Renal cortex interstitium (tissue), 15 donors: ENCODE measurements at places on chromosomes 3 and 15. TPM values are rescaled to one million over a fixed set of nuclear protein-coding genes. Genes with fewer than 3 reads are reported as not detected.
A peak's percentile ranks its signal among the peaks of the same experiment; 100 is the strongest.

GRCh38 chr15:65801229-65801805, 9.2 kb upstream of the DENND4A start:
- DNase-seq = no peak

- DNase-seq = no peak
Observed at GRCh38 chr15:84657748-84658079, 285 bp downstream of the NMB start.

AADACL2 gene
- not detected for polyA plus RNA-seq

GRCh38 chr3:69121950-69122349, 445 bp downstream of the LMOD3 start:
- no peak for DNase-seq

DNA sequence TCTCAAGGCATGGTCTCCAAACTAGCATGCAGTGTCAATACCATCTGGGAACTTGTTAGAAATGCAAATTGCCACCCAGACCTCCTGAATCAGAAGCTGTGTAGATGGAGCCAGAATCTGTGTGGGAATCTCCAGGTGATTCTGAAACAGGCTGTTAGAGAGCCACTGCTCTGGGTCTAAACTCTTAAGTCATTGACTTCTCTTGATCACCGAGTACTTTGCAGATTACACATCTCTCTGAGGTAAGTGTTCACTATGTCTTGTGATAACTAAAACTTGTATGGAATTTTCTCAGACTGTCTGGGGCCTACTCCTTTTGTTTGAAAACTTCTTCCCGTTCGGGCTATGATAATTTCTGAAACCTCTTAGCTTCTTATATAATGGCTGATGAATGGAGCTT, 315.6 kb downstream of the EDEM1 start:
- no peak for DNase-seq

DNA sequence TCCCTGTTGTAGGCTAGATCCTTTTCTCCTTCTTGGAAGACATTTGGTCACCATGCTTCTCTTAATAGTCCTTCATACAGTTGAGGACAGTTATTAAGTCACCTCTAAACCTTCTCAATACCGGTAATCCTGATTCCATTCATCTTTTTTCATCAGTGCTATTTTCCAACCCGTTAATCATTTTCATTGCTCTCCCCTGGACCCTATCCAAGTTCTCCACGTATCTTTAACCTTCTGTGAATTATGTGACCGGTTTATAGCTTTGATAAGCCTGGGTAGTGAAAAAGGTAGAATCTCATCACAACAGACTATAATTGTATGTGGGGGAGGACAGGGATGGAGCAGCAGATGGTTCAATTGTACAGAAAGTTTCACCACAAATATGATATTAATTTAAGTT, 168.5 kb downstream of the MECOM start:
- no peak for DNase-seq

GRCh38 chr15:88209111-88209510, 47.4 kb downstream of the NTRK3 start:
- no peak for DNase-seq

DNA sequence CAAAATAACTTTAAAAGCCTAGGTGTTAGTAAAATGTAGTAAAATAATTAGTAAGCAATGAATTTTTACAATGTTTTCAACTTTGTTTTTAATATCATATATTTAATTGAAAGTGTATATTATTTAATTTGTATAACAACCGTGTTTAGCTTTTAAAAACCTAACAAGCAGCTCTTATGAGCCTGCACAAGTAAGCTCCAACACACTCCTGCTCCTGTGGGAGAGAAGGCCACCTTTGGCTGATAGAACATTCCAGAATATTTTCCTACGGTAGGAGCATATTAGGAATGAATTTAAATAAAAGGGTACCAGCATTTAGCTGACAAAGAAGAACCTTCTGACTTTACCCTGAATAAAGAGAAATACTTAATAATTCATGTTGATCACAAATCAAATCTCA, 40.3 kb upstream of the TM4SF1 start:
- DNase-seq = no peak

TPRG1 gene
- 0.56 TPM for polyA plus RNA-seq

DNA sequence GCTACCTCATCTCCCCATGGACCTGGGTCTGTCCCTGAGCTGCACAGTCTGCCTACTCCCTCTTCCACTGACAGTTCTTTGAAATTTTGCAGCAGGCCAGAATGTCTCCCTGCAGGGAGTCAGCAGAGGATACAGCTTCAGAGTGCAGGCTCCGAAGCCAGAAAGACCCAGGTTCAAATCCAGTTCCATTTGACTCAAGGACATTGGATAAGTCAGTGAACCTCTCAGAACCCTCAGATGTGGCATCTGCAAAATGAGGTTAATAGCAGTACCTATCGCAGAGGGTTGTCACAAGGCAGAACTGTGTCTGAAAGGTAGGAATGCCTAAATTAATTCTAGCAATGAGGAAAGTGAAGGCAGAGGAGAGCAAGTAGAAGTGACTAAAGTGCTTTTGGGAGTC, 244.4 kb upstream of the TRIM42 start:
- DNase-seq = no peak

HDC gene
- polyA plus RNA-seq = 0.42 TPM

DNA sequence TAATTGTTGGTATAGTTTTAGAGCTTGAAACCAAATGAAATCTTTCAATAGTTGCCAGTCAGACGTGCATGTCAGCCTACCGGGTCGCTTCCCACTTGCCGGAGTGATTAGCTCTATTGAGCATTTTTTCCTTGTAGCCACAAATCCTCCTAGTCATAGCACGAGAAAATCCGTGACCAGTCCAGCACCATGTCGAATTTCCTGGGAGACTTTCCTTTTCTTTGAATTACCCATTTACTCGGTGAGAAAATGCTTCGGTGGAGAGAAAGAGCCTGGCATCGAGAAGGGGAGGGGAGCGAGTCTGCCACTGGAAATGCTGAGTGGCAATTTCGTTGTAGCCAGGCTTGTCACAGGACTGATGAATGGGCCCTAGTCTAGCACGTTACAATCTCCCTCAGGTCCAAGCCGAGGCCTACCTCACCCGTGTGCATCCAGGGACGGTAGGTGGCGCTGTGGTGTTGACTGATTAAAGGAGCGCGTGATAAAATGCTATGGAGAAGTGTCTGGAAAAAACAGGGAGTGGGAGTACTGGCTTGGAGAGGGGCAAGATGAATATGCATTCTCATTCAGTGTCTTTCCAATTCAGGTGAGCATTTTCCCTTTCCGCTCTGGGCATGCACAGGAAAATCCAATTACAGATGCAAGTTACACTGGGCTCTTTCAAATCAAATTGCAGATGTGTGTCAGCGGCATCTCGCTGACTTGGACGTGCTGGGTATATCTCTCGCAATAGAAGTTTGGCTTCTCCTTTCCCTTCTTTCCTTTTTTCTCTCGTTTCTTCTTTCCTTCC, 238.8 kb downstream of the EDEM1 start:
- peak; percentile 85 for DNase-seq

ANKUB1 gene
- polyA plus RNA-seq = 0.67 TPM

DNA sequence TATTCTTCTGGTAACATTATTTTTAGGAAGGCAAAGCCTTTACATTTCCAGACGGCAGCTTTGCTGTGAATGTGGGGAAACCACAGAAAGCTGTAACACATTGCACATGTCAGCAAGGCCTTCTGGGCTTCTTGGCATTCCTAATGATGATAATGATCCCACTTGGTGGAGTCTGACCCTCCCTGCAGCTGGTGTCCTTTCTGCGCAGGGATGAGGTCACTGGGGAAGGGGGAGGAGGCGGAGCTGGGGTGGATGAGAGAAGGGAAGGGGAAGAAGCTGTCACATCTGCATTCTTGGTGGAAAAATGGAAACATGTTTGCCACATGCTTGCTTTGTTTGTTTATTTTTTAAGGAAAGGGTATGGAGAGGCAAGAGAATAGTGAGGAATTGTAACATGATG, 68.6 kb downstream of the FILIP1L start:
- no peak for DNase-seq

CAV3 gene
- 0.51 TPM for polyA plus RNA-seq

GRCh38 chr15:25170781-25171110, 216.0 kb downstream of the SNRPN start:
- DNase-seq = no peak

DNA sequence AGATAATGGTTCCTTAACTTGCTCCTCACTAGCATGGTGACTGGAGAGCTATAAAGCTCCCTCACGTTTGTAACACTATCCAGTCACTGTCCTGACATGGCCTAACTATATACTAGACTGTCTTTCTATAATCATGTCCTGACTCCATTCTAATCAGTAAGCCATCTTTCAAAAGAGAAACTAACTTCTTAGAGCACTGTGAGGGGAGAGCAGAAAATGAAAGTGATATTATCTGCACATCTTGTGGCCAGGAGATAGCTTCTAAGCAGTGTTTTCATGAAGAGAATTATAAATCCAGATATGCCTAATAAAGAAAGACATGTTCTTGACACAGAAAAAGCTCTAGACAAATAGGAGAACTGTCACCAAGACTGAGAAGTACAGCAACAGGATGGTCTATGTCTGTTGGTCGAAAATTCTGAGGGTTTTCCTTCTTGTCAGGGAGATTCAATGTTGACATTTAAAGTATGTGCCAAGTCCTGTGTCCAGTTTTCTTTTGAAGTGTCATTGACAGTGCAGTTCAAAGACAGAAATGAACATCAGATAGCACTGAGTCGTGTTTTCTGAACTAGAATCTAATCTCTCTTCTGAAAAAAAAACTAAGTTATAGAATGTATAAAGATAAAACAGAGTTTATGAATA, 230.6 kb upstream of the PEX5L start:
- no peak for DNase-seq

IL12A gene
- 1.0 TPM for polyA plus RNA-seq

- no peak for DNase-seq
Observed at GRCh38 chr3:52851348-52851747, 16.5 kb upstream of the MUSTN1 start.

ROPN1 gene
- not detected for polyA plus RNA-seq

DNA sequence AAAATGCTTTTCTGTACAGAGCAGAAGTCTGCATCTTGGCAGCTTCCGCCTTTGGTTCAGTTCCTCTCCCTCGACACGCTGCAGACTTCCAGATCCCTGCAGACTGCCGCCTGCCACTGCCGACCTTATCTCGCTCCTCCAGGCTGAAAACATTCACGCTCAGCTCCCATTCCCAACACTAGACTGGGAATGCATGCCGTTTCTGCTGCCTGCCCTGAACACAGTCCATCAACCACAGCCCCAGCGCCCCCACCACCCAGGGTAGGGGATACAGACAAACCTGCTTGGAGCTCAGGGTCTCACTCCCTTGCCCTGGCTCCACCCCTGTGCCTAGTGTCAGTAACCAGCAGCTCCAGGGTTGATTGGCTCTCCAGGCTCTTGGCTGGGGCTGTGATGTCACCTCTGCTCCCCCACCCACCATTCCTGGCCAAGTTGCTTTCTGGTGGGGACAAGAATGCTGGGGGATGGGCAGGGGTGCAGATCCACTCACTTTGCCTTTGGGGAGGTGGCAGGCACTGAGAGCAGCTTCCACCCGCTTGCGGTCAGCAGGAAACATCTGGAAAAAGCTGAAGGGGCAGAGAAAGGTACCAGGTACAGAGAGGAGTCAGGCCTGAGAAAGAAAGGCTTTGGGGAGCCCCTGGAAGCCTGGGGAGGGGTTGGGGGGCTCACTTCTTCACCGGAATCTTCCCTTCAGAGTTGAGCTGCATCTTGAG, 6.1 kb downstream of the PLCB2 start:
- no peak for DNase-seq
